ENCODE measurements at places on chromosomes 1 and 21.

GRCh38 chr21:34911360-34911759, 137.7 kb downstream of the RUNX1 start:
- DNase-seq, result no peak

GRCh38 chr1:905811-906599, 17.7 kb upstream of the SAMD11 start:
- DNase-seq, result no peak

DNA sequence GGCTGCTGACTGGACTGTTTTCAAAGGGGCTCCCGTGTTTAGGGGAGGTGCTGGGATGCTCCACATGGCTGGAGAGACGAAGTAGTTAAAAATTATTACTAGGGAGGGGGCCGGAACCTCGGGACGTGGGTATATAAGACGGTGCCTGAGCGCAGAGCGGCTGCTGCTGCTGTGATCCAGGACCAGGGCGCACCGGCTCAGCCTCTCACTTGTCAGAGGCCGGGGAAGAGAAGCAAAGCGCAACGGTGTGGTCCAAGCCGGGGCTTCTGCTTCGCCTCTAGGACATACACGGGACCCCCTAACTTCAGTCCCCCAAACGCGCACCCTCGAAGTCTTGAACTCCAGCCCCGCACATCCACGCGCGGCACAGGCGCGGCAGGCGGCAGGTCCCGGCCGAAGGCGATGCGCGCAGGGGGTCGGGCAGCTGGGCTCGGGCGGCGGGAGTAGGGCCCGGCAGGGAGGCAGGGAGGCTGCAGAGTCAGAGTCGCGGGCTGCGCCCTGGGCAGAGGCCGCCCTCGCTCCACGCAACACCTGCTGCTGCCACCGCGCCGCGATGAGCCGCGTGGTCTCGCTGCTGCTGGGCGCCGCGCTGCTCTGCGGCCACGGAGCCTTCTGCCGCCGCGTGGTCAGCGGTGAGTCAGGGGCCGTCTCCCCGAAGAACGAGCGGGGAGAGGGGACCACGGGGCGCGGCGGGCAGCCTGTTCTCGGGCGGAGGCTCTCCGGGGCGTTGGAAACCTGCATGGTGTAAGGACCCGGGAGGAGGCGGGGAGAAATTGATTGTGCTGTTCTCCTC, at the start of gene CHODL:
TSS of gene CHODL (plus strand) at position 163 of the 793 bp plus-strand sequence. CDS start at position 554, 391 bp downstream.
- DNase-seq, result no peak

GRCh38 chr21:36203603-36203889, 46.9 kb downstream of the DOP1B start:
- DNase-seq, result no peak

GRCh38 chr1:156524481-156524869, 23.9 kb upstream of the MEF2D start:
- no peak for DNase-seq

GRCh38 chr1:53153752-53154151, 11.3 kb upstream of the SLC1A7 start:
- no peak for DNase-seq

GRCh38 chr1:205017001-205017400, 26.0 kb upstream of the CNTN2 start:
- DNase-seq, result no peak

DNA sequence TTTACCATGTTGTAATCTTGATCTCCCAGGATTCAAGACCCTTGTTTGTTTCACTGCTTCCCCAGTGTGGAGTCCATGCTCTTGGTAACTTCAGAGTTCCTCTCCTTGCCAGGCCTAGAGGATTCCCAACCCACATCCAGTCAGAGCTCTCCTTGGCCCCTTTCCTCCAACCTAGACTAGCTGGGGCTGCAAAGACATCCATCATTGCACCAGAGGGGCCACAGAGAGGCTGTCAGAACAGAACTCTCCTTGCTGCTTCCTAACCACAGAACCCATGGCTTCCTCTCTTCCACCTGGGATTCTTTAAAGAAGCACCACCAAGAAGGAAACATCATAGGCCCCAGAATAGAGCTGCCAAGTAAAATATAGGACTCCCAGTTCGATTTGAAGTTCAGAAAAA, 81.0 kb downstream of the HMGB4 start:
- DNase-seq, result no peak
